ENCODE measurements at places on chromosomes 12 and 14.
A peak's percentile ranks its signal among the peaks of the same experiment; 100 is the strongest.

DNA sequence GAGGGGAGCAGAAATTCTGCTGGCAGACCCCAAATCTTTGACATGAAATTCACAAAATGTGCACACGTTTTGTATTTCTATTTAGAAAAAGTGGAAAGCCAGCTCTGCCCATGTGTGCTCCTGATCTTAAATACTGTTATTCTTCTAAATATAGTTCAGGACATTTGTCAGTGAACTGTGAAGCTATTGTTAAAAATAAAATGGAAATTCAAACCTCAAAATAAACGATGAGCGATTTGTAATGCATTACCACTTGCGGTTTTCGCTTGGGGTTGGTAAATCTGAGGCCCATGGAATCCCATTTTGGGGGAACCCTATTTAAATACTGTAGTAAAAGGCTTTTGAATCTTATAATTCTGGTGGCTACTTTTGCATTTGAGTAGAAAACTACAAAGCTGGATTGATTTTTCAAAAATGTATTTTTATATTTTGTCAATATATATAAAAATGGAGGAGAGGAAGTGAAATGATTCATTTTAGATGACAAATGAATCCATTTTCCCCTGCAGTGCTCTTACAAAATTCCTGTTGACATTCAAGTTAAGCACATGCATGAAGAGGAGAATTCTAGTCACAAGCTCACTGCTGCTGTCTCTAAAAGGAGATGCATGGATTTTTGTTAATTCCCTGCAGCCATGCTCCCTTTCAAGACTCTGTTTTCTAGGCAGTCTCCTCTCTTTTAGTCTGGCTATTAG is 47.1 kb downstream of the FLRT2 start:
- no peak for DNase-seq

- DNase-seq: no peak
Observed at GRCh38 chr14:87179936-87180335, 813.0 kb downstream of the GALC start.

GRCh38 chr14:76720382-76720813 is 40.9 kb upstream of the VASH1 start:
- DNase-seq: peak; percentile 59

DNA sequence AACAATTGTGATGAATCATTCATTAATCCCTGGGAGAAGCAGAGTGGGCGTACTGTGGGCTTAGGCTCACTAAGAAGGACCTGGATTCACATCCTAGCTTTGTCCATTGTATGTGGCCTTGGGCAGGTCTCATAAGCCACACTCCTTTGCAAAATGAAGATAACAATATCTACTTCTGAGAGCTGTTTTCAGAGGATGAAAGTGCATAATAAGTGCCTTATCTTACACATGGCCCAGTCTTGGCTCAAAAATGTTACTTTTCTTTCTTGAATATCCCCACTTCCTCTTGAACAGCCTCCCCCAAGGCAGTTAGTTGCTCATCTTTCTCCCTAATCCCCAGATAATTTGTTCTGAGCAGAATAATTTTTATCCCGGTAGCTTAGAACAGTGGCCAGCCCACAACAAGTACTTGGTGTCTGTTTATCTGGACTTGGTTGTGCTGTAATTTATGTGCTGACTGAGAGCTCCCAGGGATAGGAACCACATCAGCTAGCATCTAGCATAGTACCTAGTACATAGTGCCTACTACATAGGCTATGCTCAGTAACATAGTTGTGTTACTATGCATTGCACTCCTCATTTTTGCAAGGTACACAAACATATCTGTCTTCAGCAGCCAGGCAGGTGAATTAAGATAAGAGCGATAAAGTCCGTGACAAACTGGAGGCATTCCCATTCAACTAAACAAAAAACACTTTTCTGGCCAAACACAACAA is 61.7 kb upstream of the NUDT4 start:
- DNase-seq: no peak

DNA sequence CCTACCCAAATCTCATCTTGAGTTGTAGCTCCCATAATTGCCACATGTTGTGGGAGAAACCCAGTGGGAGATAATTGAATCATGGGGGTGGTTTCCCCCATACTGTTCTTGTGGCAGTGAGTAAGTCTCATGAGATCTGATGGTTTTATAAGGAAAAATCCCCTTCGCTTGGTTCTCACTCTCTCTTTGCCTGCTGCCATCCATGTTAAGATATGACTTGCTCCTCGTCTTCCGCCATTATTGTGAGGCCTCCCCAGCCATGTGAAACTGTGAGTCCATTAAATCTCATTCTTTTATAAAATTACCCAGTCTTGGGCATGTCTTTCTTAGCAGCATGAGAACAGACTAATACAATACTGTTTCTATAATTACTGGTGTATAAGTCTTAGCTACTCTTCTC is 6.5 kb upstream of the BCAT1 start:
- no peak for DNase-seq
